ENCODE measurements at places on chromosomes 6 and 20. TPM values are rescaled to one million over a fixed set of nuclear protein-coding genes. Genes with fewer than 3 reads are reported as not detected.

SLC24A3 gene
- 0.04 TPM for total RNA-seq

RBL1 gene
- 12.6 TPM for total RNA-seq

PFDN6 gene
- total RNA-seq, result 119 TPM

CGAS gene
- 7.5 TPM for total RNA-seq

CST7 gene
- not detected for total RNA-seq

PHACTR1 gene
- total RNA-seq, result 0.05 TPM

ADGRF1 gene
- total RNA-seq, result 0.05 TPM

VARS1 gene
- total RNA-seq, result 61.8 TPM

FOXA2 gene
- 14.3 TPM for total RNA-seq

PLEKHG1 gene
- total RNA-seq, result 0.50 TPM

CYP39A1 gene
- total RNA-seq, result 0.09 TPM

CHRNA4 gene
- total RNA-seq, result 2.1 TPM

ADAM33 gene
- total RNA-seq, result not detected

OR2B6 gene
- total RNA-seq, result 0.25 TPM

PSMF1 gene
- total RNA-seq, result 223 TPM

WFDC2 gene
- 0.15 TPM for total RNA-seq

SNPH gene
- 4.6 TPM for total RNA-seq

EFCAB8 gene
- total RNA-seq, result not detected

PPP1R14C gene
- total RNA-seq, result 1.4 TPM

SAPCD1 gene
- total RNA-seq, result 3.0 TPM

EPM2A gene
- total RNA-seq, result 2.6 TPM

MRPL18 gene
- 95.6 TPM for total RNA-seq

WFDC12 gene
- total RNA-seq, result not detected

BTBD9 gene
- 2.9 TPM for total RNA-seq

SLC22A7 gene
- not detected for total RNA-seq

RNF144B gene
- total RNA-seq, result 0.88 TPM

IRF4 gene
- 0.32 TPM for total RNA-seq

LIN28B gene
- 1.4 TPM for total RNA-seq

KIF13A gene
- 20.8 TPM for total RNA-seq
